Activated CD8-positive, alpha-beta memory T cell treated with anti-CD3 and anti-CD28 coated beads for 1 hour (primary cell): ENCODE measurements at places on chromosomes 5 and 9.

- no peak for DNase-seq
These were observed 11.8 kb downstream of the HNRNPAB start for GRCh38 chr5:178216088-178216534.

DNA sequence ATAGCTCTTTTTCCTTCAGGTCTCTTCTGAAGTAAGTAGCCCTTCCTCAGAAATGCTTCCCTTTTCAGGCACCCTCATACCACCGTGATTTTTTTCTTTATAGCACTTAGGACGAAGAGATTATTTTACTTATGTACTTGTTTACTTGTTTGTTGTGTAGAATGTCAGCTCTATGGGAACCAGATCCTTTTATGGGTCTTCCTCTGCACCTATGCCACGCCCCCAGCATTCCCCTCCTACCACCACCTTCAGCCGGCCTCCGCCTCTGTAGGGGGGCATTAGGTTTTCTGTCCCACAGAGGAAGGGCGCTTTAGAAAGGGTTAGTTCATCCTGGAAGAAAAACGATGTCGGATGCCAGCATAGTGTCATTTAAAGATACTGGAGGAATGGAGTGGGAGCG, 1.8 kb downstream of the CDKN2B-AS1 start:
- DNase-seq, result no peak

DNA sequence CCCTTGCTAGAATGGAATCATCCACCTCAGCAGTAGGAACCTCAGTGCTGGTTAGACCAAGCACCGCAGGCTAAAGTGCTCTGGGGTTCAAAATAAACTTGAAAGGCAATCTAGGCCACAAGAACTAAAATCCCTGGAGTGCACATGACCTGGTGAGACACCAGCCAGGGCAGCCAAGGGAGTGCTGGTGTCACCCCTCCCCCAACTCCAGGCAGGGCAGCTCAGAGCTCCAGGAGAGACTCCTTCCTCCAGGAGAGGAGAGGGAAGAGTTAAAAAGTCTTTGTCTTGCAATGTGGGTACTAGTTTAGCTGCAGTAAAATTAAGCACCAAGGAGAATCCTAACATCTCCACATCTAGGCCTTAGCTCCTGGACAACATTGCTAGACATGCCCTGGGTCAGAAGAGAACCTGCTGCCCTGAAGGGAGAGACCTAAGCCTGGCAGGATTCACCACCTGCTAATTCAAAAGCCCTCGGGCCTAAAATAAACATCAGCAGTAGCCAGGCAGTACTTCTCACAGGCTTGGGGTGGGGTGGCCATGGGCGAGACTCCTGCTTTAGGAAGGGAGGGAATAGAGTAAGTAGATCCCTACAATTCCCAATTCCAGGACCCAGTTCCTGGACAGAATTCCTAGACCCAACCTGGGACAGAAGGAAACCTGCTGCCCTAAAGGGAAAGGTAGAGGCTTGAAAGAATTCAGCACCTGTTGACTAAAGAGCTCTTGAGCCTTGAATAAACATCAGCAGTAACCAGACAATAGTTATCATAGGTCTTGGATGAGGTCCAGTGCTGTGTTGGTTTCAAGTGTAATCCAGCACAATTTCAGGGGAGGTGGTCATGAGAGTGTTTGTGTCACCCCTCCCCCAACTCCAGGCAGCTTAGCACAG, 25.8 kb downstream of the UGT3A2 start:
- no peak for DNase-seq

- no peak for DNase-seq
These were observed 4.5 kb downstream of the ROR2 start for GRCh38 chr9:91945277-91946085.

- no peak for DNase-seq
These were observed 266.8 kb downstream of the MAT2B start for GRCh38 chr5:163772241-163772640.

DNA sequence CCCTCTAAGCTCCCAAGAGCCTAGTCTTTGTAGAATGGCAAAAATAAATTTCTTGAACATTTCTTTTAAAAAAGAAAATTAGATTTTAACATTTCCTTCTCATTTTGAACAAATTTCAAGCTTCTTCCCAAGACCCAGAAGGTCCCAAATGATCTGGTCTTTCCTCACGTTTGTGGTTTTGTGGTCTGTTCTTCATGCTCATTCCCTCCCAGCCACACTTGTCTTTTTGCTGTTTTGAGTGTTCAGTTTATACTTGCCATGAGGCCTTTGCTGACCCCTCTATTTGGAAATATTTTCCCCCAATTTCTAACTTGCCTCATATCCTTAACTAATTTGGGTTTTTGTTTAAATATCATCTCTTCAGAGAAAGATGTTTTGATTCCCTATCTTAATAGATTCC, 133.4 kb upstream of the PAPPA start:
- DNase-seq, result no peak
